ENCODE measurements at places on chromosomes 16 and 17.

DNA sequence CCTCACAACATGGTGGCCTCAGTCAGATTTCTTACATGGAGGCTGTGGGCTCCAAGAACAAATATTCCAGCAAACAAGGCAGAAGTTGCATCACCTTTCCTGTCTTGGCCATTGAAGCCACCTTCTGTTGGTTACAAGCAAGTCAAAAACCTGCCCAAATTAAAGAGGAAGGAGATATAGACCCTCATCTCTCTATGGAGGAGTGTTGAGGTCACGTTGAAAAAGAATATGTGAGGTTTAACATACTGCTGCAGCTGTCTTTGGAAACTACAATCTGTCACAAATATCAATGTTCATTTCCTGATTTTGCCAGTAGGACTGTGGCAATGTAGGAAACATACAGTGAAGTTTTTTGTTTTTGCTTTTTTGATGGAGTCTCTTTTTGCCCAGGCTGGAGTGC is 211.4 kb downstream of the COPRS start:
- no peak for DNase-seq

GRCh38 chr17:6479622-6480302 is 35.5 kb downstream of the PIMREG start:
- DNase-seq, result no peak

DNA sequence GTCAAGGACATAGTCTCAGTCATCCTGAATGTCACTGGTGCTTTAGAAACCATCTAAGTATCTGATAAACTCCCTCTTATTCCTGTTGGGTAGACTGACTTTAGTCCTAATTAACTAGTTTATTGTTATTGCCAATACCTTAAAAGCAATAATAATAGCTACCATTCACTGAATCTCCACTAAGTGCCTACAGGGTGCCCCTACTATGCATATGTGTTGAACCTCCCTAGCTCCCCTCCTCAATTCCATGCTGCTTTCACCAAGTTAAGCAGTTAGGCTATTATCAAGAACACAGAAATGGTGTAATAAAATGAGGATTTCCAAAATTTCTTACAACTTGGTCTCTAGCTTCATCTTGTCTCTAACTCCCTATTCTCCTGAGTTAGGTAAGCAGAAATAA is 87.5 kb upstream of the MTMR4 start:
- no peak for DNase-seq

GRCh38 chr17:18161207-18162145 is 22.2 kb upstream of the ALKBH5 start:
- no peak for DNase-seq

GRCh38 chr17:57379237-57379894 is 123.0 kb downstream of the MSI2 start:
- DNase-seq, result no peak
